GM13976 (cell line): ENCODE measurements at places on chromosomes 4 and X.

DNA sequence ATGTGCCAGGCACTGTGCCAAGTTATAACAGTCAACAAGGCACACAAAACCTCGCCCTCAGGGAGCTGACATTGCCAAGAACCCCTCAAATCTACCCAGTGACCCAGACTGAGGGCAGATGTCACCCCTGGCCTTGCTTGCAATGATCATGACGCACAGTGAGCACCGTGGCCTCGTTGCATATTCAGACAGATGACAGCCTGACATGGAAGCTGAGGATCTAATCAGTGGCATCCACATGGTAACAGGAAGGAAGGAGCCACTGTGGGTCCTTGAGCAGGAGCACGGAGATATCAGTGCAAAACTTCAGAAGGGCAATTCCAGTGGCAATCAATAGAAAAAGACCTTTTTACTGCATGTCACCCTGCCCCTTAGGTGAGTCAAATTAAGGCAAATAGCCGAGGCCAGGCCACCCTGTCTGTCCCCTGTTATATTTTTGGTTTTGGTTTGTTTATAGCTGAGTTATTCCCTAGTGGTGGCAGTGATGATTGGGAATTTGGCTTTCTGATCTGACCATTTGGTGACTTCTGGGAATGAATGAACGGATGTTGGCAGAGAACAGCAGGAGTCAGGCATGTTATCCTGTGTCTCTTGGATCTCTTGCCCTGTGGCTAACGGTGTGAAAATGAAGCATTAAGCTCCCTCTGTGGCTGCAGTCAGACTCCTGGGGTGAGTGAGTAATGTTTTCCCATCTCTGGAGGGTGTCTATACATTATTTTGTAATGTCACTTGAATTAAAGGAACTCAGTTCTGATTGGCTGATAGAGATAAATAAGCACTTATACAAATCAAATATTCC lies 20.4 kb downstream of the WDR13 start:
- DNase-seq: no peak

DNA sequence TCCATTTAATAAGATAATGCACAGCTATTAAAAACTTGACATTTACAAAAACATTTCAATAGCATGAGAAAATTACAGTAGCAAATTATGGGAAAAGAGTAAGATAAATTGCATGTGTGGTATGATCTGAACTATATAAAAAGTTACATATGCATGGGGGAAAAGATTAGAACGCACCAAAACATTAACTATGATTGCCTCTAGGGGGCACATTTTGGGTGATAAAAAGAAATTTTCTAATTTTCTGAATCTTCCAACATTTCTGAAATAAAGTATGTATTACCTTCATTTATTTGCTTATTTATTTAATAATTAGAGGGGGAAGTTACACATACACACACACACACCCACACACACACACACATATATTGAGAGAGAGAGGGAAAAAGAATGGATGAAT lies 19.6 kb upstream of the KDM5C start:
- no peak for DNase-seq

DNA sequence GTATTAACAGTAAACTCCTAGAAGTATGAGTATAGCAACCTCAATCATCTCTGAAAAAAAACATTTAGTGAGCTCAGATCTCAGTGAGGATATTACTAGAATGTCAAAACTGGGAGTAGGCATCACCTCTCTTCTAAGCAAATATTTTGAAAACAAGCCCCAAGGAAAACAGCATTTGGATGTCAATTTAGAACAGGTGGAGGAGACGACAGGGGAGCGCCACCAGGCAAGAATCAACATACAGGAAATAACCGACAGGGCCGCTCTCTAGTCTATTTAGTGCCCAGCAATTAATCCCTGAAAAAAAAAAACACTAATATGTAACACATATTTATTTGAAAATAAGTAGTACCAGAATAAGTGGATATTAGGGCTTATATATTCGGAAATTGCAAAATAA lies 940.3 kb upstream of the ADGRL3 start:
- no peak for DNase-seq

DNA sequence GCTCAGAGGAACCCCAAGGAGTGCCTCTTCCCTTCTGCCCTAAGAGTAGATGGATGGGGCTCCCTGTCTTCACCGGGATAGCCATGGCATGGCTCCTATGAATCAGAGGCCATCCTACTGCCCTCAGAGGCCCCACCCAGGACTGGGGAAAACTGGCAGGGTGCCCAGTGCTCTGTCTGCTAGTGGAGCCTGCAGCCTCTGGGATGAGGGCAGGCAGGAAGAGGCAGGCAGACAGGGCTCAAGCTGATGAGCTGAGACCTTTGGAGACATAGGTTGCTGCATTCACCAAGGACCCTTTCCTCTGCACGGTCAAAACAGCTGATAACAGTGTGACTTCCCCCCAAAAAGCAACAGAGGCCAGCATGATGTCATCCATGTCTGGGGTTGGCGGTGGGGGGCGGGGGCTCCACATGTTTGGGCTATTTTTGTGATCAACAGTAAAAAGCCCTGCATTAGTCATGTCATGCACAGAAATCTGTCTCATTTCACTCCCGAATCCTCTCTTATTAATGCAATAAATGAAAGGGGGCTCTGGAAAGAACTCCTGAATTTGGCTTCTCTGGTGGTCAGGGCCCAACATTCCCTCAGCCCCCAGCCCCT lies 207.6 kb upstream of the MAMLD1 start:
- DNase-seq: no peak

- peak; percentile 2 for DNase-seq
Measured at GRCh38 chrX:29870608-29871007, 344.8 kb upstream of the MAGEB2 start.

DNA sequence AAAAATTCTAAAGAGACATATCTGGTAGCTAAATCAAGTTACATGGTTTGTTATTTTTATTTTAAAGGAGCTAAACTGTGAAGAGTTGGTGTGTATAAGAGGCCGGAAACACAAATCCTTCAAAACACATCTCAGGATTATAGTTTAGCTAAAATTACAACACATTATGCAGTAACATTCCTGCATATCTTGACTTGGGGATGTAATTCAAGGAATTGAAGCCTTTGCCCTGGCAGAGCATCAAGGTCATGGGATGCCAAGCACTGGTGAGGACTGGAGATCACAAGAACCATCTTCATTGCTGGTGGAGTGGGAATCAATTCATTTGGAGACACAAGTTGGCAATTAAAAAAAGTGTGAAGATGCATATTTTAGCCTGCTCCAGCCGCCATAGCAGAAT lies 86.8 kb upstream of the LSM6 start:
- no peak for DNase-seq

DNA sequence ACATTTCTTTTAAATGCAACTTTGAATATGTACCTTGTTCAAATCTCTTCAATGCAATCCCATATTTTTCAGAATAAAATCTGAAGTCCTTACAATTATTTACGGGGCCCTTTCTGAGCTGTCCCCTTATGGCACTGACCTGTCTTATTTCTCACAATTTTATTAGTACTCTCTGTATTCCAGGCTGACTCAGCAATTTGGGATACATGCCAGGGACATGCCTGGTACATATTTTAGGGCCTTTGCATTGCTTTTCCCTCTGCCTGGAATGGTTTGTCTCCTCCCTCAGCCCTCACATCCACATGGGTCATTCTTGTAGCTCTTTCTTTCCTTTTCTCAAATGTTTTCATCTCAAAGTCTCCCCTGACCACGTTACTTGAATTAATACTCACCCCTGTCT lies 172.2 kb upstream of the TECRL start:
- no peak for DNase-seq

GRCh38 chr4:116796022-116796421 lies 289.4 kb downstream of the TRAM1L1 start:
- no peak for DNase-seq

GRCh38 chrX:7088968-7089615 lies 58.4 kb upstream of the STS start:
- DNase-seq: no peak

DNA sequence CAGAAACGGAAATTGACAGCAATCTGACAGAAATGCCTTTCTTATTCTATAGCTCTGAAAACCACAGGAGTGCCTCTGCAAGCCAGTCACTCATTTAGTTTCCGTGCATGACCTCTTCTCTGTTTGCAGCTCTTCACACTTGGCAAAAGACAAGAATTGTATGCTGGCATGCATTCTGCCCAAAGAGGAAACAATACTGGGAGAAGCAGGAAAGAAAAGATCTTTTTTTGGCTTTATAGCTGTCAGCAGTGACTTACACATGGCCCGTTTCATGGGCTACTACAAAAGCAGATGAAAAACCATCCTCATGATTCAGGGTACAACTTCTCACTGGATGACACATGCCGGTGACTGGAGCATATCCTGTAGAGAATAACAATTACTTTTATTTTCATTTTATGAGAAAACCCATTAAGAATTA lies 249.4 kb downstream of the ADAMTS3 start:
- no peak for DNase-seq

- DNase-seq: no peak
Measured at GRCh38 chrX:142040906-142041305, 137.2 kb downstream of the MAGEC1 start.

GRCh38 chrX:108312957-108313356 lies 125.3 kb downstream of the COL4A6 start:
- no peak for DNase-seq

GRCh38 chrX:54044126-54044876 lies at the start of gene PHF8:
Gene PHF8 (minus strand): TSS chrX:54044473. CDS start chrX:54042728, 1,745 bp downstream.
- DNase-seq: peak; percentile 88
